ENCODE measurements at places on chromosomes 7 and 10.
A peak's percentile ranks its signal among the peaks of the same experiment; 100 is the strongest.

DNA sequence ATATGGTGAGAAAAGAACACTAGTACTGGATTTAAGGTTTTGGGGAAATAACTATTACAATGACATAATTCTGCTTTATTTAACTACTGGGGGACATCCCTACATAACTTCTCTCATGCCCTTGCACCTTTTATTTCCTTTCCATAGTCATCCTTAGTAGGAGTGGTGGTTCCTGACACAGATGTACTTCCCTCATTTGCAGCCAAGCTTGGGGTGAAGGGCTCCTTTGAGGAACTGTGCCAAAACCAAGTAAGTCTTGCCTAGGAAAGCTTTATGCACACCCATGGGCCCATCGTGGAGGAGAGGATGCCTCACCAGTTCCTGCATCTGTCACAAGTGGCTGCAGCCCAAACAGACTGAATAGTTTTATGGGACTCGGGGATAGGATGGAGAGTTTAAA, 20.6 kb downstream of the ZDHHC6 start:
- no peak for DNase-seq

- peak; percentile 52 for DNase-seq
These were observed 132.9 kb upstream of the WNT16 start for GRCh38 chr7:121195874-121196273.

DNA sequence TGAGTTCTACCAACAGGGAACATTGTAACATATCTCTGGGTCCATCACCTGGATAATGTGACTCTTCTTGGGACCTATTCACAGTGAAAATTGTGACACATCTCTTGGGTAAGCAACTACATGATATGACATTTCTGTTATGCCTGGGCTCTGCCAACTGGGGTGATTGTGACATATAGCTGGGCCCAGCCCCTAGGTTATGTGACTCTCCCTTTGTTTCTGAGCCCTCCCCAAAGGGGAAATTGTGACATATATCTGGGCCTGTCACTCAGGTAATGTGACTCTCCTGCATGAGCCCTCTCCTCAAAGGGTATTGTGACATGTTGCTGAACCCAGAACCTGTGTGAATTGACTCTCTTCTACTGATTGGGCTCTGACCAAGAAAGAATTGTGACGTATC, 22.4 kb upstream of the ZNF107 start:
- DNase-seq, result no peak

DNA sequence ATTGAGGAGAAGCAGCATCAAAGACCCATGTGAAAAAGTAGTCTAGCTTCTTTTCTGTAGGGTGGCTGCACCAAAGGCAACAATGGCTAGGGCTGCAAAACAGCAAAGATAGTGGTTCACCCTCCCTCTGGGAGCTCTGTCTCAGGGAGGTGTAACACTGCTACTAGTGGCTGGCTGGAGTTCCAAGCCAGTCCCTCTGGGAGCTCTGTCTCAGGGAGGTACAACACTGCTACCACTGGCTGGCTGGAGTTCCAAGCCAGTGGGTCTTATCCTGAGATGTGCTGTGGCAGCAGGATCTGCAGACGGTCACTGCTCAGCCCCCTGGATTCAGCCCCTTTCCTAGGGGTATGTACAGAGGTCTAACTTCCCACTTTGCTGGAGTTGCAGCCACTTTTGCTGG, 37.9 kb upstream of the TMEM140 start:
- DNase-seq, result no peak

GRCh38 chr7:36486336-36486735, 96.7 kb downstream of the ANLN start:
- no peak for DNase-seq

GRCh38 chr7:45911311-45911710, 9.8 kb downstream of the IGFBP3 start:
- DNase-seq, result no peak

DNA sequence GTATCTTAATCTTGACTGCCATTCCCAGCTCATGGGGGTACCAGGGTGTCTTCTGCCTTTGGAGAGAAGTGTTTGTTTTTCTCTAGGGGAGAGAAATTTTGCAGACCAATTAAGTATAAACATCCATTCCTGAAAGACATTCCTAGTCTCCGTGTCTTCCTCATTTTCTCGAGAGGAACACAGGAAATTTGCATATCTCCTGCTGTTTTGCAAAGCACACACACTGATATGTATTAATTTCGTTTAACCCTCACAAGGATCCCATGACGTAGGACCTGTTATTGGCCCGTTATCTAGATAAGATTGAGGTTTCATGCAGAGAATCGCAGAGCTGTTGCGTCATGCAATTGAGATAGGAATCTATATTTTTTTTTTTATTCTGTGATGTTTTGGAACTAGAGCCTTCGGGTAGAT, 944 bp downstream of the RHBDD2 start:
- DNase-seq, result peak; percentile 43

DNA sequence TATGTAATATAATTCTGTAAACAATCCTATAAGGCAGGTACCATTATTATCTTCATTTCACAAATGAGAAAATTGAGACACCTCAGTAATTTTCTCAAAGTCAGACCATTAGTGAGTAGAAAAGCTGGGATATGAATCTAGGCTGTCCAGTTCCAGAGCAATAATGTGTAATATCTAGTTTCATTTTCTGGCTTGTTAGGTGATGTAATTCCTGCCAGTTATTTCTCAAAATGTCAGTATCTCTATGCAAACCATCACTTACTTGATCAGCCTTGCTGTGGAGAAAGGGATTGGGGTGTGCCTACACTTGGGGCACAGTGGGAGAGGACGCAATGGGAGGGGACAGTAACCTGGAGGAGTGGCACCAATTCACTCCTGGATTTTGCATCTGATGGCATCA, 157.5 kb downstream of the LYZL1 start:
- DNase-seq, result peak; percentile 61

- DNase-seq, result peak; percentile 1
These were observed 36.4 kb upstream of the FERD3L start for GRCh38 chr7:19181634-19182033.

GRCh38 chr7:117872561-117873309, 506 bp downstream of the CTTNBP2 start:
- DNase-seq, result no peak

- DNase-seq, result no peak
These were observed 206.0 kb downstream of the ZMYND11 start for GRCh38 chr10:341081-341740.
